ENCODE measurements at places on chromosomes 3 and 15.

DNA sequence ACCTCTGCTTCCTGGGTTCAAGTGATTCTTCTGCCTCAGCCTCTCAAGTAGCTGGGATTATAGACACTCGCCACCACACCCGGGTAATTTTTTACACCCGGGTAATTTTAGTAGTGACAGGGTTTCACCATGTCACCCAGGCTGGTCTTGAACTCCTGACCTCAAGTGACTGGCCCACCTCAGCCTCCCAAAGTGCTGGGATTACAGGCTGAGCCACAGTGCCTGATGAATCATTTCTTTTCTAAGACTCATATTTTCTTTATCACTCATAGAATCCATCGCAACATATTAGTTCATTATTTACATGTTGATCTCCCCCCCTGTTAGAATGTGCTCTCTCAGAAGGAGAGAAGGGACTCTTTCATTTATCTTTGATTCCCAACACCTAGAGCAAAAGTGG is 109.5 kb upstream of the PTPRG start:
- DNase-seq = no peak

GRCh38 chr3:2303566-2303965 is 204.9 kb downstream of the CNTN4 start:
- DNase-seq = no peak

DNA sequence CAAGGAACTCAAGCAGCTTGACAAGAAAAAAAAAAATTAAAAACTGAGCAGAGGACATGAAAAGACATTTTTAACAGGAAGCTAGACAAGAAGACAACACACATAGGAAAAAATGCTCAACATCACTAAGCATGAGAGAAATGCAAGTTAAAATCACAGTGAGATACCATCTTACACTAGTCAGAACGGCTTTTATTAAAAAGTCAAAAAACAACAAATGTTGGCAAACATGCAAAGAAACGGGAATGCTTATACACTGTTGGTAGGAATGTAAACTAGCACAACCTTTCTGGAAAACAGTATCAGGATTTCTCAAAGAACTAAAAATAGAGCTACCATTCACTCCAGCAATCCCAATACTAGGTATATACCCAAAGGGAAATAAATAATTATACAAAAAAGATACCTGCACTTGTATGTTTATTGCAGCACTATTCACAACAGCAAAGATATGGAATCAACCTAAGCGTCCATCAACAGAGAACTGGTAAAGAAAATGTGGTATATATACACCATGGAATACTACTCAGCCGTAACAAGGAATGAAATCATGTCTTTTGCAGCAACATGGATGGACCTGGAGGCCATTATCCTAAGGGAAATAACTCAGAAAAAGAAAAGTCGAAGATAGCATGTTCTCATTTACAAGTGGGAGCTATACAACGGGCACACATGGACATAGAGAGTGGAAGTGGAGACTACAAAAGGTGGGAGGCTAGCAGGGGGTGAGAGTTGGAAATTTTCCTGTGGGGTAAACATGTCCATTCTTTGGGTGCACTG is 5.2 kb downstream of the GOLIM4 start:
- DNase-seq = no peak

- DNase-seq = no peak
Measured at GRCh38 chr3:171362575-171362974, 97.6 kb downstream of the TNIK start.

DNA sequence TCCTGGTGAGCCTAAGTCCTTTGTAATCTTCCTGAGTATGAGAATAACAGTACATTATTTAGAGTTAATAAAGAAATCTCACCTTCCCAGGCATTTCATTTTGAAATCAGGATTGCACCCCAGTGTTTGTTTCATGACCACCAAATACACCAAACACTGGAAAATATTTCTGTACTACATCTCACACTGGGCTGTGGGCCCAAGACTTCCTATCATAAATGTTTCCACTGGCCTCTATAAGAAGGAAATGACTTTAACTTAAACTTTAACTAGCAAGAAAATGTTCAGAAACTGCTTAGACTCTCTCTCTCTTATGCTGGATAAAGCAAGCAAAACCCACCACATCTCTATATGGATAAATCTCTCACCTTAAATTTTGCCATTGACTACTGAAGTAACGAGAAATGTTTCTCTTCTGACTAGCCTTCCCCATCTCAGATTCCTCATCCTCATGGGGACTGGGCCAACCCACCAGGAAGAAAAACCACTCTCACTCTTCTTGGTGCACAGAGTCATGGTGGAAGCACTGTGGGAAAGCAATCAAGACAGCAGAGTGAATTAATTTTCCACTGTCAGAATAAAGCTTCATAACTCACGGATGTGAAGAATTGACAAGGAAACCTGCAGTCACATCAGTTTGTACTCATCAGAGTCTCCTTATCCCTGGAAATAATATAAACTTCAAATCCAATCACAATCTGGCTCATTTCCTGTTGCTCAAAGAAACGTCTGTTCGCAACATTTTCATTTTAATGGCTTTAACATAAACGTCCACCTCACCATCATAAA is 859.6 kb downstream of the EPHA3 start:
- DNase-seq = no peak

DNA sequence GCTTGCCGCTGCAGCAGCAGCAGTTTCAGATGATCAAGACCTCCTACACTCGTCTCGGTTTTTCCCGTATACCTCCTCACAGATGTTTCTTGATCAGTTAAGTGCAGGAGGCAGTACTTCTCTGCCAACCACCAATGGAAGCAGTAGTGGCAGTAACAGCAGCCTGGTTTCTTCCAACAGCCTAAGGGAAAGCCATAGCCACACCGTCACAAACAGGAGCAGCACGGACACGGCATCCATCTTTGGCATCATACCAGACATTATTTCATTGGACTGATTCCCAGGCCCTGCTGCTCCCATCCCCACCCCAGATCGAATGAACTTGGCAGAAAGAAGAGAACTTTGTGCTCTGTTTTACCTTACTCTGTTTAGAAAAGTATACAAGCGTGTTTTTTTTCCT is 17.6 kb downstream of the CALML4 start:
- DNase-seq = no peak

GRCh38 chr3:56987238-56987895 is 73.1 kb upstream of the SPATA12 start:
- no peak for DNase-seq

- DNase-seq = no peak
Measured at GRCh38 chr3:142863930-142864920, 24.7 kb downstream of the PCOLCE2 start.

DNA sequence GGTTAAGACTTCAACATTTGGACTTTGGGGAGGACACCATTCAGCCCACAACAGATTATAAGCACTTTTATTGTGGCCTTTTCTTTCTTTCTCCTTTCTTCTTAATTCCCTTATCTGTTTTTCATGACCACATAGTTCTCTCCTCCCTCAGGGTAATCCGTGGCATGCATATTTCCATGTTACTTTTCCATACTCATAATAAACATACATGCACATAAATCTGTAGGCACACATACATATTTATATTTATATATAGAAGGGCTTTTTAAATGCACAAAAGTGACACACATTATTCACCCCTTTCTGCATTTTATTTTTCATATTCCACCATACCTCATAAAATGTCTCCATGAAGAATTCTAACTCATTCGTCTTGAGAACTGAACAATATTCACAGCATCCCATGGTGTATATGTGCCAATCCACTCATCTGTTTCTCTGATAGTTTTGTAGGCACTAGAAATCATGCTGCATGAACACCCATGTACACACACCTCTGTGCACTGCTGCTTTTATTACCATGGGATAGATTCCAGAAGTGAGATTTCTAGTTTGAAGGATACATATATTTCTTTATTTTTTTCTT is 38.1 kb upstream of the GADL1 start:
- DNase-seq = no peak

DNA sequence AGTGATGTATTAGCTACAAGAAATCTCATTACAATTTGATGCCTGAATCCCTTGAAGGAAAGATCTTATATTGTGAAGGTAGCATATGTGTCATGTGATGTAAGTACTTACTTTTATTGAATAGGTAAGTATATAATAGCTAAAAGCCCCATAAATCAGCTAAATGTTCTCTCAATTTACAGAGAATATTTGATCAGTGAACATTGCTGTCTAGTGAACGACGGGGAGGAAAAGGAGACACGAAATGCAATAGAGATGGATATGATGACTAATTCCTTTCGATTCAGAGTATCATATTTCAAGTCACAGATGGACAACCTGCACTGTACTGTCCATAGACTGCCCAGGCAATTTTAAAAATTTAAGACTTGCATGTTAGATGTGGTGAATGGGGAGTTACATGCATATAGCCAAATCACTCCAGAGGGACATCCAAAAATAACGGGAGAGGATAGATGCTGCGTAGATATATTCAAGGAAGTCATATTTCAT is 462.1 kb upstream of the CDIN1 start:
- DNase-seq = no peak

DNA sequence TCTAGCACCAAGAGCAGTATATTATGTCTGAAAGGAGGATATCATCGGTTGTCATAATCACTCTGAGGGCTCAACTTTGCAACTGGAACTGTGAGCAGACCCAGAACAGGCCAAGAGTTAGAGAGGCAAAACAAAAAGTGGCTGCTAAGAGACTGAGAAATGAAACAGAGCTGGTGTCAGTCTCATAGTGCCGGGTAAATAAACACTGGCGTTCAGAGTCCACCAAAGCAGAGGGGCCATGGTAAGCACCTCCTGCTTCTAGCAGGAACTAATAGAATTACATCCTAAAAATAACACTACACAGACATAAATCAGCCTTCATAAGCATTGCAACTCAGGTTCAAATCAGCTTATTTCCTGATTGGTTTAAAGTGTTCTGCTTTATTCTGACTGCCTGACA is 10.3 kb upstream of the IL12A start:
- no peak for DNase-seq

- DNase-seq = no peak
Measured at GRCh38 chr15:92277776-92278175, 115.9 kb upstream of the ST8SIA2 start.

DNA sequence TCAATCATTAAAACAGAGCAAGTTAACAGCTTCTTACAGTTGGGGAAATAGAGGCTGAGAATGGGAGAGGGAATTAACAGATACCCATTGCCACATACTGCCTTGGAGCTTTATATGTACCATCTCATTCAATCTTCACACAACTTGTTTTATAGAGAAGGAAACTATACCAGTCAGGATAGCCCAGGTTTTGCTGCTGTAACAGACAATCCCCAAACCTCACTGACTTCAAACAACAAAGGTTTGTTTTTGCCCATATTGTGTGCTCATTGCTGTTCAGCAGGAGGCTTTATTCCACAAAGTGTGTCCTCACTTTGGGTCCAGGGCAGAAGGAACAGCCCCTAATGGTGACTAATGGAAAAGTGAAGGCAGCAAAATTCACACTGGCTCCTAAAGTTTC is 59.2 kb downstream of the SPSB4 start:
- no peak for DNase-seq

- no peak for DNase-seq
Measured at GRCh38 chr3:10389995-10390394, 69.1 kb upstream of the SEC13 start.

- no peak for DNase-seq
Measured at GRCh38 chr3:21274079-21274571, 476.9 kb downstream of the ZNF385D start.

- no peak for DNase-seq
Measured at GRCh38 chr3:195005759-195006510, 265.0 kb downstream of the XXYLT1 start.

DNA sequence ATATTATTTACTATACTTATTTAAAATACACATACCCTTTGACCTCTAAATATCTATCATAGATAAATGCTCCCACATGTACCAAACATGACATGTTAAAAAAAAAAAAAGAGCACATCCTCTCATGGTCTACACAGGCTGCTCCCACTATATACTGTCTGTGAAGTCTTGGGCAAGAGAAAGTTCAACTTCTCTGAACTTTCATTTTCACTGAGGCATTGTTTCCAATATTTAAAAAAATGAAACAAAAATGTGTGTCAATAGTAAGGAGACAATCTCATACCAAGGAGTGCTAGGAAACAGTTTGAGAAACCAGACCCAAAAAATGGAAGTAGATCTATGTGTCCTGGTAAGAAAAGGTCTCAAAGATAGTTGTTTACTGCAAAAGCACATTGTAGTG is 29.3 kb downstream of the SLC4A7 start:
- DNase-seq = no peak

DNA sequence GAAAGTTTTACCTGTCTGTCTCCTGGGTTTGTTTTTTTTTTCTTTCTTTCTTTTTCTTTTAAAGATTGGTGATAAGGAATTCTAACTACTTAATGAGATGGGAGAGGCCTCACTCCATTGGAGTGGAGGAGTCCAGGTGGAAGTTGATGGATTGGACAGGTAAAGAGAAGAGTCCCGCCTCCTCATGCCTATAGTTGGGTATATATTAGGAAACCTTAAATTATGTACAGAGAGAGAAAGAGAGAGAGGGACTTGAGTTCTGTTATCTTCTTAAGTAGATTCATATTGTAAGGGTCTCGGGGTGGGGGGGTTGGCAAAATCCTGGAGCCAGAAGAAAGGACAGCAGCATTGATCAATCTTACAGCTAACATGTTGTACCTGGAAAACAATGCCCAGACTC is 158.2 kb downstream of the TP63 start:
- DNase-seq = no peak

DNA sequence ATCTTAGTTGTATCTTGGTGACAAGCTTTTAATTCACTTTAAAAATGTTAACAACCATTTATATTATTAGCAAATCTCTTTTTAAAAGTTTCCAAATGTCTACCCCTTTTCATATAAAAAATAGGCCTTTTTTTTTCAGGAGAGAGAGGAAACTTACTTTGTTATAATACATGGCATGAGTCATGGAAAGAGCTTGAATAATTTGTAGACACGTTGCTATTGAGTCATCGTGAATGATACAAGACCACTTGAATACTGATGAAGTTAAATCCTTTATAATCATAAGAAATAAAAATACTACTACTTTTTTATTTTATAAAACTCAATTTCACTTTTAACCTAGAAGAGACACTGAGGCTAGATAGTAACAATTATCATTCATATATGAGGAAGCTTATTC is 70.3 kb upstream of the BBX start:
- DNase-seq = no peak

- DNase-seq = no peak
Measured at GRCh38 chr15:101329309-101329863, 34.3 kb upstream of the SNRPA1 start.

GRCh38 chr3:175585898-175586297 is 726.8 kb downstream of the NAALADL2 start:
- DNase-seq = no peak

- no peak for DNase-seq
Measured at GRCh38 chr3:126851382-126851781, 131.5 kb upstream of the PLXNA1 start.

- no peak for DNase-seq
Measured at GRCh38 chr3:117473981-117474538, 764.5 kb downstream of the TUSC7 start.
